NCI-H524 (cell line): ENCODE measurements at places on chromosomes 12 and 14.

GRCh38 chr14:100649173-100649519, 61.9 kb upstream of the BEGAIN start:
- no peak for DNase-seq

DNA sequence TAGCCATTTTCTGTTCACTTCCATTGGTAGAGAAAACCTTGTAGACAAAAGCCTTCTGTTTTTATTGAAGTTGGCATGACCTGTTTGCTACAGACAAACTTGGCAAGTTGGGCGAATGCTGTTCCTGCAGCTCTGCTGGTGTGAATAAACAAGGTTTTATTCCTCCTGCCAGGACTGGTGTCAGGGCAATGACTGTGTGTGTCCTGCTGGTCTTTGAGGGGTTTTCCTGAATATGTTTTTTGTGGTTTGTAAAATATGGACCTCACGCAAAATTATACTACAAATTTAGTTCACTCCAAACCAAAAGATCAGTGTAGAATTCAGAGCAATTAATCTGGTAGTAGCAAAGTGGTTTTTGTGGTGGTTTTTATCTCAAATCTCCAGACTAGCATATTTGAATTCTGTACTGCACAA, 140.8 kb downstream of the ERC1 start:
- DNase-seq, result no peak

- no peak for DNase-seq
Observed at GRCh38 chr12:114752217-114752616, 68.2 kb upstream of the TBX3 start.

GRCh38 chr12:123868791-123869190, 103.8 kb downstream of the CCDC92 start:
- DNase-seq, result no peak

DNA sequence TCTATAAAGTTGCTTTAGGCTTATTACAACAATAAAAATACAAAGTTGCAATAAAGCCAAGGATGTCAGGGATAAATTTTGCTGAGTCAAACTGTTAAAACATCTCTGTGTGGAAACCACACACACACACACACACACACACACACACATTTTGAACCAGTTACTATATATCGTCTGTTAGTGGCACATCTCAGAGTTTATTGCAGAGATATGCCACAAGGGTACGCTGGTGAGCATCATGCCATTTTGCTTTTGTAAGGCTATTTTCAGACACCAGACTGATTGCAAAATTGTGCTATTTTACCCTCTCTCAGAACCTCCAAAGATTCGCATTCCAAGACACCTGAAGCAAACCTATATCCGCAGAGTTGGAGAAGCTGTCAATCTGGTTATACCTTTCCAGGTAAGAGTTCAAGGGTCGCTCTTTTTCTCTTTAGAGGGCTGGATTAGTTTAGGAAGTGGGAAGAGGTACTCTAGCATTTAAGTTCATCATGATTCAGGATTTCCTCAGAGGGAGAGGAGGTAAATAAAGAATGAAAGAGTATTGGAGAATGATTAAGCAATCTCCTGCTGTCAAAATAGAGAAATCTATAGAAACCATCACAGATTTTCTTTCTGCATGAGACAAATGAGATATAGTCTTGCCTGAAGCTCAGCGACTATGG, 27.3 kb upstream of the CHPT1 start:
- DNase-seq, result no peak

- no peak for DNase-seq
Observed at GRCh38 chr14:24422261-24422660, 7.2 kb downstream of the CBLN3 start.

- peak; percentile 74 for DNase-seq
Observed at GRCh38 chr14:30283822-30284446, 275.0 kb upstream of the G2E3 start.

DNA sequence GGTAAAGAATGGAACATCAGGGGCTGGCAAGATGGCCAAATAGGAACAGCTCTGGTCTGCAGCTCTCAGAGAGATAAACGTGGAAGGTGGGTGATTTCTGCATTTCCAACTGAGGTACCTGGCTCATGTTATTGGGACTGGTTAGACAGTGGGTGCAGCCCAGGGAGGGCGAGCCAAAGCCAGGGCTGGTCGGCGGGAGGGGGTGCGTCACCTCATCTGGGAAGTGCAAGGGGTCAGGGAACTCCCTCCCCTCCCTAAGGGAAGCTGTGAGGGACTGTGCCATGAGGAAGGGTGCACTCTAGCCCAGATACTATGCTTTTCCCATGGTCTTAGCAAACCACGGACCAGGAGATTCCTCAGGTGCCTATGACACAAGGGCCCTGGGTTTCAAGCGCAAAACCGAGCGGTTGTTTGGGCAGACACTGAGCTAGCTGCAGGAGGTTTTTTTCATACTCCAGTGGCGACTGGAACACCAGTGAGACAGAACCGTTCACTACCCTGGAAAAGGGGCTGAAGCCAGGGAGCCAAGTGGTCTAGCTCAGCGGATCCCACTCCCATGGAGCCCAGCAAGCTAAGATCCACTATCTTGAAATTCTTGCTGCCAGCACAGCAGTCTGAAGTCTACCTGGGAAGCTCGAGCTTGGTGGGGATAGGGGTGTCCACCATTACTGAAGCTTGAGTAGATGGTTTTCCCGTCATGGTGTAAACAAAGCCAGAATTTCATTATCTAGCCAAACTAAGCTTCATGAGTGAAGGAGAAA, 317.6 kb downstream of the NELL2 start:
- DNase-seq, result no peak

GRCh38 chr12:45575823-45576475, 153.6 kb upstream of the ARID2 start:
- DNase-seq, result no peak

DNA sequence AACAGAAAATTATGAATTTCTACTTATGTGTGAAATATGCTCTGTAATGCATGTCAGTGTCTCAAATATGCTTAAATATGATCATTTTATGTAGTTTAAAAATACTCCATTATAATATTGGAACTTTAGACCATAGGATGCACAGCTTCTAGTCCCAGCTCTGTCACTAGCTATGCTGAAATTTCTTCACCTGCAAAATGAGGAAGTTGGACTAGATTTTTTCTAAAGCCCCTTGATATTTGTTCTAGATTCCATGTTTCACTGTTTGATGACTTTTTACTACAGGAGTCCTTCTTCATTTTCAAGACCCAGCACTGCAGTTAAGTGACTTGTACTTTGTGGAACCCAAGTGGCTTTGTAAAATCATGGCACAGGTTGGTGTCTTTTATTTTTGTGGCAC, 90.1 kb downstream of the LRRK2 start:
- DNase-seq, result no peak

- DNase-seq, result peak; percentile 3
Observed at GRCh38 chr12:22728987-22729386, 104.0 kb downstream of the ETNK1 start.

GRCh38 chr12:107027636-107028053, 40.7 kb upstream of the MTERF2 start:
- peak; percentile 19 for DNase-seq

DNA sequence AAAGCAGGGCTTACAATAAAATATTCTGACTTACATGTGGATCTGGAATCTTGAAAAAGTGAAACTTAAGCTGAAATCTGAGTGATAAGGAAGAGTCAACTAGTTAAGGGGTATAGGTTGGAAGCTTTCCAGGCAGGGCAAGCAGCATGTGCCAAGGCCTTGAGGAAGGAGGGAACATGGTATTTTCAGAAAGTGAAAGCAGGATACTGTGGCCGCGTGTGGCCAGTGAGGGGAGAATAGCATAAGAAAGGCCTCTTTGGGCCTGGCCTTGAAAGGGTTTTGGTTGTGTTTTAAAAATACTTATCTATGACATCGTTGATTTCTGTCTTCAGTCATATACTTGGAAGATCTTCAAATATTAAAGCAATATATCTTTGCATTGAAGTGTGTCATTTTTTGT, 213.4 kb downstream of the AKAP6 start:
- DNase-seq, result no peak

DNA sequence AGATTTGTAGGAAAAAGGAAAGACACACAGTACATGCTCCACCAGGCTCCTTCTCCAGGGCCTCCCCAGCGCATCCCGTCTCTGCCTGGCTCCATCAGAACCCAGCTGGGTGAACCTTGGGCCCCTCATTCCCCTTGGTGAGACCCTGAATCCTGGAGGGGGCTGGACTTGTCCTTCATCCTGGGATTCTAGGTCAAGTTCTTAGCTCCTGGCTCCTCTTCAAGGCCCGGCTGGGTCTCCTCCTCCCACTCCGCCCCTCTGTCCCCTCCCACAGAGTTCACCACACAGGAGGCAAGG, 49.2 kb downstream of the PSMA6 start:
- no peak for DNase-seq

DNA sequence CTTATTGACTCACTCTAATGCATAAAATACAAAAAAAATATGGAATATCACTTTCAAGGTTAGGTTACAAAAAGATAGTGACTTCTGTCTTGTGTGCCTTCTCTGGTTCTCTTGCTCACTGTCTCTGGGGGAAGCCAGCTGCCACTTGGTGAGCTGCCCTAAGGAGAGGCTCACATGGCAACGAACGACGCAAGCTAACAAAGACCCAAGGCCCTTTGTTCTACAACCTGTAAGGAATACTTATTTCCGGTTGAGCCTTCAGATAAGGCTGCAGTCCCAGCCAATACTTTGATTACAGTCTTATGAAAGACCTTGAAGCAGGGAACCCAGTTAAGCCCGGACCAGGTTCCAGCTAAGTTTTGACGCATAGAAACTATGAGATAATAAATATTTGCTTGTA, 242.4 kb upstream of the TBX3 start:
- DNase-seq, result no peak

- no peak for DNase-seq
Observed at GRCh38 chr12:79326222-79326621, 364.5 kb downstream of the PAWR start.

GRCh38 chr12:122882908-122883558, 12.9 kb downstream of the VPS37B start:
- no peak for DNase-seq
